GF-D8 (cell line): ENCODE measurements at places on chromosomes 5 and 9.

GRCh38 chr5:55027595-55027994 lies 3.5 kb downstream of the GZMK start:
- DNase-seq, result no peak

GRCh38 chr5:115571441-115571878 lies 26.9 kb upstream of the FEM1C start:
- no peak for DNase-seq

- peak; percentile 29 for DNase-seq
Measured at GRCh38 chr9:113548221-113549041, 84.9 kb downstream of the RGS3 start.

DNA sequence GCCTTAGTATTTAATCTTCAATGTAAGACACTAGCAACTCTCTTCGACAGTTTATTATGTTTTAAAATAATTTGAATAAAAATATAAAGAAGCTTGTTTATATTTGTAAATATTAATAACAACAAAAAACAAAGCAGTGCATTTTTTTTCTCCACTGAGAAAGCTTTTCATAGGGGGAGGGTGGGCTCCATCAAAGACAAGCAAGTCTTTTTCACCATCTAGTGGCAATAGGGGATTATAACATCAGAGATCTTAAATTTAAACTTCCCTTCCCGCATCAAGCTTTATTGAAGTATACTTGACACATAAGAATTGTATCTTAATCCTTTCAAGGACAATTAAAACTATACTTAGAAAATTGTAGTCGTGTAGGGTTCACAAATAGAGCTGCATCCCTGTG lies 9.3 kb upstream of the OR13F1 start:
- no peak for DNase-seq

GRCh38 chr5:100877274-100877673 lies 25.8 kb downstream of the ST8SIA4 start:
- no peak for DNase-seq

DNA sequence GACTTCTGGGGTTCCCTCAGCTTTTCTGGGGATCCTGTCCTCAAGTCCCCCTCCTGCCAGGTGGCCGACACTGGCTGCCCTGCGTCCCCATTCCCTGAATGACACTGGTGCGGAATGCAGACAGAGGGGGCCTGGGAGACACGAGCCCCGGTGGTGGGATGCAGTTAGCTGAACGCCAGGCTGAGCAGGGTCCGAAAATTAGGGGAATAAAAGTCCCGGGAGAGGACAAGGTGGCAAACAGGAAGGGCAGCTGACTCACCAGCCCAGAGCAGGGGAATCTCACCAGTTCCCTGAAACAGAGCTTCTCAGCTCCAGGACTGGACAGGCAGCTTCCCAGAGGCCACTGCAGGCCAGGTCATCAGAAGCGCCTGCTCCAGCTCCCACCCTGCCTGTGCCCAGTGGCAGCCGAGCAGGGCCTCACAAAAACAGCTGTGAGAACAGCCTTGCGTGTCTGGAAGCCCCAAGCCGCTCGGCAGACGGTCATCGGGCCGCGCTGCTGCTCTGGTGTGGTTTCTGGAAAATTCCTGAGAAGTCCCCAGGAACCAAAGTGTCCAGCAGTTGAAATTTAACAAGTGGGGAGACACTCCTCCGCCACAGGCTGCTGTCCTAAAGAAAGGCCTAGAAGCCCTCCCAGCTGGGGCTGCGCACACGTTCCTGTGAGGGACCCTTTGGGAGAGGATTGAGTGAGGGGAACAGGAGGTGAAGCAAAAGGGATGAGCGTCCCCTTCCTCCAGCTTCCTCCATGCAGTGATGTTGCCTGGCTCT lies 47.6 kb upstream of the EXOC3 start:
- no peak for DNase-seq

DNA sequence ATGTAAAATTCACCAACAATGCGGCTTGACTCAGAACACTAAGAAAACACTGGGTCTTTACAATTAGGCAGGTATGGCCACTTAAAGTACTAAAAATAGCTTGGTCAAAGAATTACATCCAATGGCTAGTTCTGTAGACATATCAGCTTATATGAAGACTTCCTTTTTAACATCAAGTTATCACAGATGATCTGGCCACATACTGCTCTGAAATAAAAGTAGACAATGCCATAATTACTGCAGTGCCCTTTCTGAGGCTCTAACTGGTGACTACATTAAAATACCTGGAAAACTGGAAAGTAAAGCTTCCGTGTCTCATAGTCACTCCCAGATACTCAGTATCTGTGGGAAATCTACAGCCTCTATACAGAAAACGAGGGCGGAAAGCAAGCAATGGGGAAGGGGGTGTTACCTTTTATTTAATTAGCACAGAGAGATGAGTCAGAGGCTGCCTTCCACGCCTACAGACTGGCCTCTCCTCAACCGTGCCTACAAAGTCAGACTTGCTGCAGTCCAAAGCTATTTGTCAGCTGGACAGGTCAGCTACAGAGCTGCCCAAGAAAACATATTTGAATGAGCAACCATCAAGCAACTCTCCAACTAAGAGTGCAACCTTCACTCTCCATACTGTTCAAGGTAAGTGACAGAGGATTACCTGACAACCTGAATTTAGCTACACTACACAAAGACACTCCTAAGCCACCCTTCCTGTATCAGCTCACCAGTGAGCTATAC lies 8.7 kb downstream of the SERINC5 start:
- no peak for DNase-seq

GRCh38 chr5:76854644-76855043 lies 4.8 kb downstream of the S100Z start:
- no peak for DNase-seq

DNA sequence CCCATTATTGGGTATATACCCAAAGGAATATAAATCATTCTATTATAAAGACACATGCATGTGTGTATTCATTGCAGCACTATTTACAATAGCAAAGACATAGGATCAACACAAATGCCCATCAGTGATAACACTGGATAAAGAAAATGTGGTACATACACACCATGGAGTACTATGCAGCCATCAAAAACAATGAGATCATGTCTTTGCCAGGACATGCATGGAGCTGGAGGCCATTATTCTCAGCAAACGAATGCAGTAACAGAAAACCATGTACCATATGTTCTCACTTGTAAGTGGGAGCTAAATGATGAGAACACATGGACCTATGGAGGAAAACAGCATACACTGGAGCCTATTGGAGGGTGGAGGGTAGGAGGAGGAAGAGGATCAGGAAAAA lies 402.4 kb downstream of the CSNK1G3 start:
- DNase-seq, result no peak

DNA sequence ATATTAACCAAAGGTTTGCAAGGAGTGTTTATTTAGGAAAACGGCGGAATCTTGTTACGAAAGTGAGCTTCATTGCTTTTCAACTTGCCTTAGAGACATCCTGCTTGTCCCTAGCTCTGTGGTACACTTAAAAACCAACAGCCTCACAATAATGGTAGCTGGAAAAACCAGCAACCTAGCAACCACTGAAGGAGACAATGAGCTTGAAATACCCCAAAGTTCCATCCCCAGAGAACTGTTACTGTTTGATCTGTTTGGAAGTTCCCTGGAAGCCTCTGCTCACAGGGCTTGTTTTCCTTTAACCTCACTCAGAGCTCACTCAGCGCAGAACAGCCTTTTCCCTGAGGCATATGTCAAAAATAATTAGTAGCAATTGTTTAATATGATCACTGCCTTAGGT lies 43.2 kb downstream of the SH3TC2 start:
- DNase-seq, result no peak

GRCh38 chr9:93675336-93676150 lies 99.2 kb downstream of the PHF2 start:
- no peak for DNase-seq

DNA sequence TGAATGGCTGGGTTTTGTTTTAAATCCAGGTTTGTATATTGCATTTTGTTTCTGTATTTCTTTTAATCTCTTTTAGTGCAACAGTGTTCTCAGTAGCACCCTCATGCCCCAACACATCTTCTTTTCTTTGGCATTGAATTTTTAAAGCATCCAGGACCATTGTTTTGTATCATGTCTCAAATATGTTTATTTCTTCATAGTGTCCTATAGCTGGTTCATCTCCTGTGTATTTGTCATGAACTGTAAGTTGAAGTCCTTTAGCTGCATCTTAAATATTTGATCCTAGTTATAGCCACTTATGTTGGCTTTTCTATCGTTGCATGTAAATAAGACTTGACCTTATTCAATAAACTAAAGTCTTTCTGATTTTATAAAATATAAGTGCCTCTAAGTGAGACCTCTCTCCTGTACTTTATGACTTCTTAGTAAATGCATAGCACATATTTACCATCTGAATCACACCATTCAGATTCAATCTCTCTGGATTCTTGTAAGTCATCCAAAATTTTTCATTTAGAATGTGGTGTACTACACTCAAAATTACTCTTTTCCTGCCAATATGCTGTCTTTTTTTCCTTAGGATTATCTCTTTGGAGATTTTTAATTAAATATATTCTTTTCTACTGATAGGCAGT lies 21.0 kb upstream of the ERCC6L2 start:
- DNase-seq, result no peak

DNA sequence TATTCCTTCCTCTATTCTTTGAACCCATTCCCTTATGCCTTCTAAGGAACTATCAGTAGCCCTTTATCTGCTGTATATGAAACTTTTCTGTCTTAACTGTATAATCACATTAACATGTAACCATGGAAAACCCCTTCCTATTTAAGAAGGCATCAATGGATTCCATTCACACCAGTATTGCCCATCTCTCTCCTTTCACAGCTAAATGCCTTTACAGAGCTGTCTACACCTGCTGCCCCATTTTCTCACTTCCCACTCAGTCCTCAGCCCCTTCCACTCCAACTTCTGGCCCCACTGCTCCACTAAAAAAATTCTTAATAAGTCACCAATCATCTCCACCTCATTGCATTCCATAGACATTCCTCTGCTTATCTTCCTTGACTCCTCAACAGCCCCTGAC lies 50.8 kb downstream of the SEC61B start:
- DNase-seq, result no peak

DNA sequence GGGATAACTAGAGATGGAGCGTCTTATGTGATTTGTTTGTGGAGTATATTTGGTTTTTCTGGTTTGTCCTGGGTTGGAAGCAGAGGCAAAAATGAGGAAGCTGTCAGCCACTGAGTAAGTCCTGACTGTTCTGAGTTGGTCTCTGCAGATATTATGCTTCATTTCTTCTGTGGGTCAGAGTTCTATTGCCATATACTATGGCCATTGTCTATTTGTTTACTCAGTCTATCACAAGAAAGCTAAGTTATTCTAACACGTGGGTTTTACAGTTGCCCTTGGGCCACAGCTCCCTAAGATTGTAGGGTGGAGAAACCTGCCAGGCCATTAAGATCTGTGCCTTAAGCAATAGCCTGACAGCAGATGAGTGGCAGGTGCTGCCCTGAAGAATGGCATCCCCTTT lies 3.0 kb upstream of the CTSV start:
- no peak for DNase-seq

DNA sequence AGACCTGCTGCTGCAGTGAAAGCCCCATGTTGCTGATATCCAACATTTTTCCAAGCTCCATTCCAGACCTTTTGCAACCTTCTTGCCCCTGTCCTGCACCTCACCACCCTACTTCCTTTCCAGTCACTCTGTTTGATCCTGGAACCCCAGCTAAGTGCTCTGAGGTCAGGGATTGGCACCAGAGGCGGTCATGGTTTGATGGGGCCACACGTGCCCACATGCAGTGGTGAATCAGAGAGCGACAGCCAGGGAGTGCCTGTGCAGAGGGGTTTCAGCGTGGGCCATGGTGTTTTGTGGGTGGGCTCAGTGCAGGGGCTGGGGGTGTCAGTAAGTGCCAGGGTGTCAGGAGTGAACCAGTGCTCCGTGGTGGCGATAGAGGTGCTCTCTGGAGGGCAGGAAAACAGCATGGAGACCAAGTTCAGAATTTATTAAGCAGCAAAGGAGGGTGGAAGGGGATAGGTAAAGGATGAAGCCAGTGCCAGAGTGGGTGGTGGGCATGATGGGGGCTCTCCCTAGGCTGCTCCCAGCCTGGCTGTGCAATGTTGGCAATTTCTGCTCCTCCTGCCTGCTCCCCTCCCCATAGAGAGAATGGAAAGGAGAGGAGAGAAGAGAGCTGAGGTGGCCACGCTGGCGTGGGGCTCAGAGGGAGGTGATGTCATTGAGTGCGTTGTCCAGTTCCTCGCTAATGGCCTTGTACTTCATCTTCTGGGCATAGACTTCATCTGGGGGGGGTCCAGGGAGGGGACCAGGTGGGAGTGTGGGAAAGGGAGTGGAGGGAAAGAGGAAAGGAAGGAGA lies 7.0 kb downstream of the TPM2 start:
- no peak for DNase-seq

- DNase-seq, result no peak
Measured at GRCh38 chr9:114910541-114910940, 19.9 kb downstream of the TNFSF8 start.

- DNase-seq, result no peak
Measured at GRCh38 chr9:98874721-98875255, 67.3 kb downstream of the GALNT12 start.

DNA sequence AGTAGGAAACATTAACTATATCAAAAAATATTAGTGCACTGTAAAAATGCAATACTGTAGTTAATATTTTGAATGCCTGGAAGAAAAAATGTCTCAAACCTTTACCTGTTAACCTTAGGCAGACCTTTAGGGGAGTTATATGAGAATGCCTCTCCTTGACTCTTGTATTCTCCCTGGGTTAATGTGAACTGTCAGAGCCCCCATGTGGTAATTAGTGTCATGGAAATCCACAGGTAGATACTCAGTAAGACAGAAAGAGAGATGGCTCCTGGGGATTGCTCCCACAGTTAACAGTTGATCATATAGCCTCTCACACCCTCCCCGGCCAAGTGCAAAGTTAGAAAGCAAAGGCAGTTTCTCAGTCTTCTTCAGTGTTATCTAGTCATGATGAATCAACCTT lies 742.8 kb downstream of the NR2F1-AS1 start:
- no peak for DNase-seq

- DNase-seq, result no peak
Measured at GRCh38 chr5:82257729-82258128, 20.4 kb downstream of the RPS23 start.

DNA sequence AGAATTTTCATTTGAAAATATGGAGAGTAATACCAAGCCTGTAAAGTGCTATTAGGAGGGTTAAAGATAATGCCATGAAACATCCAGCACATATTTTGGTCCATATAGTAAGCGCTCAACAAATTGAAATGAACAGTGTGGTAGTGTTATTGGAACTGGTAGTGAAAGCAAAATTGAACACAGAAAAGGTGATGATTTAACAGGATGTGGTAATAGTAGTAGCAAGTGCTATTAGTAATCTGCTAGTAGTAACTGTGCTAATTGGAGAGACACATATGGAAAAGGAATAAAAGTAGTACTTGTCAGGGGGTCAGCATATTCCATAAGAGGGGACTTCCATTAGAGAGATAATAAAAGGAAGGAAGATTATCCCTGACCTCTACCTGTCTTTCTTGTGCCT lies 187.3 kb downstream of the HTR1A start:
- no peak for DNase-seq

GRCh38 chr9:91758491-91758981 lies 191.5 kb downstream of the ROR2 start:
- DNase-seq, result no peak

DNA sequence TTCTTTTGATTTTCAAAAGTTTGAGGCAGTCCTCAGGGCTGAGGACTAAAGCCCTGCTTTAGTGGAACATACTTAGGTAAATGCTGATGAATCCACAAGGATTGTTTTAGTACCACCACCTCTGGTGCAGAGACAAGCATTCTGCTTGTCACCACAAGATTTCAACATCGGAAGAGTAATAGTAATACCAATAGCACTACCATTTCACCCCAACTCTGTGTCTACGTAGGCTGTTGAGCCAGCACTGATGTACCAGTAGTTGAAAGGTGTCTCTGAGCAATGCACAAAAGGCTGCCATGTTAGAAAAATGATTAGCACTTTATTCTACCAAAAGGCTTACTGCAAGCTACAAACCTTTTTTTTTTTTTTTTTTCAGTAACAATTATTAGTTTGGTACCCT lies 213.2 kb upstream of the SLC24A2 start:
- DNase-seq, result no peak
